ENCODE measurements at places on chromosomes 4 and X.

GRCh38 chrX:10173331-10173900, 16.6 kb downstream of the CLCN4 start:
- no peak for DNase-seq

DNA sequence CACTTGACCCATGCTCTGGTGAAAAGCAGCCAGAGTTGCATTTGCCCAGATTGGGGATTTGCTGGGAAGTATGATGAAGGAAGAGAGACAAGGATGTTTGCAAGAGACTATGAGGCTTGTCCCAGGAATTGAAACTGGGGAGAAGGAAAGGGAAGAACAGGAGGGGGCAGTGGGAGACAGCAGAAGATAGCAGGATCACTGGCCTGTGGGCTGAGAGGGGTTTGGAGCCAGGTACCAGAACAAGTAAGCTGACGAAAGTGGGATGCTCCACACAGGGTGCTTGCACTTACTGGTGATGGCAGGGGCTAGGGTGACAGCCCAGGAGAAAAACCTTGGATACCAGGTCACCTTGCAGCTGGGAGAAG, 3.4 kb upstream of the LETM1 start:
- DNase-seq: no peak

GRCh38 chr4:162684371-162684700, 482.4 kb downstream of the NAF1 start:
- DNase-seq: no peak

- DNase-seq: no peak
Measured at GRCh38 chr4:152556283-152556682, 20.4 kb upstream of the FBXW7 start.

DNA sequence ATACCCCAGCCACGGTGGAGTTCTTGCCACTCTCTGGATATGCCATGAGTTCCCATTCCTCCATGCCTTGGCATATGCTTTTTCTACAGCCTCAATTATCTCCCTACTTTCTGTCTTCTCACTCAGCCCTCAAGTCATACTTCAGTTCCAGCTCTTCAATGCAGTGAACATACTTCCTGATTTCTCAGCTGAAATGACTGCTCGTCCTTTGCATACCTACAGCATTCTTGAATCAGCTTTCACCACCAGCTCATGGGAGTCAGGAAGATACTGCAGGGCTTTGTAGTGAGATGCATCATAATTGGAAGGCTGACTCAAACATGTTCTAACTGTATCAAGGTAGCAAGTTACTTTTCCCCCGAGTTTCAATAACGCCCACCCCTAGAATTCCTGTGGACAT, 118.4 kb downstream of the APBB2 start:
- DNase-seq: no peak

DNA sequence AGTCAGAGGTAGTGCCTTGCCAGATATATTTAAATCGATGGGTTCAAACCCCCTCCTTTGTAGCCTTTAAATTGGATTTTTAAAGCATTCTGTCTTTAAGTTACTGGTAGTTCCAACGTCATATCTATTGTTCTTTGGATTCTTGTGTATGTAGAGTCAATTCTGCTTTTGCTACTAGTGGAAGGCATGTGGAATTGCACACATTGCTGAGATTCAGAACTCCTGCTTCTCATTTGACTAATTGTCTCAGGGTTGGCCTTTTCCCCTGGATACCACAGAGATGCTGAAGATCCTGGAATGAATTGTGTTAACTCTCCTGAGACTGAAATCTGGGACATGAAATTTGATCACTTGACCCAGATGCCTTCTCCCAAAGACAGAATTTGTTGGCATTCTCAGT, 328.3 kb upstream of the RPS6KA3 start:
- DNase-seq: no peak

- DNase-seq: no peak
Measured at GRCh38 chrX:119391279-119391678, 7.9 kb upstream of the SLC25A43 start.

GRCh38 chr4:60808726-60809485, 391.2 kb upstream of the ADGRL3 start:
- no peak for DNase-seq

- no peak for DNase-seq
Measured at GRCh38 chrX:16484338-16484737, 165.6 kb upstream of the S100G start.

- no peak for DNase-seq
Measured at GRCh38 chr4:3168029-3168428, 80.9 kb upstream of the MSANTD1 start.

DNA sequence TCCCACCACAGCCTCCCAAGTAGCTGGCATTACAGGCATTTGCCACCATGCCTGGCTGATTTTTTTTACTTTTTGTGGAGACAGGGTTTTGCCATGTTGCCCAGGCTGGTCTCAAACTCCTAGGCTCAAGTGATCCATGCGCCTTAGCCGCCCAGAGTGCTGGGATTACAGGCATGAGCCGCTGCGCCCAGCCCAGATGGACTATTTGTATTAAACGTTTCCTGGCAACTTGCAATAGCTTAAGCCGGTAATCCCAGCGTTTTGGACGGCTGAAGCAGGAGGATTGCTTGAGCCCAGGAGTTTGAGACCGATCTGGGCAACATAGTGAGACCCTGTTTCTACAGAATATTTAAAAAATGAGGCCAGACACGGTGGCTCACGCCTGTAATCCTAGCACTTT, 18.4 kb downstream of the UBE2K start:
- no peak for DNase-seq

GRCh38 chr4:20394512-20394911, 142.8 kb downstream of the SLIT2 start:
- DNase-seq: no peak
